ENCODE measurements at places on chromosomes 5 and 9.

GRCh38 chr9:96020792-96021550 is 145.5 kb downstream of the ERCC6L2 start:
- DNase-seq = peak; percentile 50

GRCh38 chr5:176812269-176813259 is 2.2 kb downstream of the UNC5A start:
- DNase-seq = peak; percentile 60

DNA sequence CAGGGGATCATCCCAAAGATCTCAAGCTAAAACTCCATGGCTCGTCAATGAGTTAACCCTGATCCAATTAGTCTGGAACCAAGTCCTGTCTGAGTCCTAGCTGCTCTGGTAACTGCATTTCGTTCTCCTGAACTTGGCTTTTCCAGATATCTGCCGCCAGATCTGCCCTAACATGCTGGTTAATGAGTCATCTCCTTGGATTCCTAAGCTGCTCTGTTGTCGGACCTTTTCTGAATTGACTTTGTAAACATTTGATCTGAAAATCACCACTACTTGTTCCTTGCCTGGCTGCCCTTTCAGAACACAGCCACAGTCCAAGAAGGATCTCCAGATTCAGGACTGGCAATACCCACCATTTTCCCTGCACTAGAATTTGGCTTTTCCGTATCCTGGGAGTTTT is 473.0 kb downstream of the ZSWIM6 start:
- DNase-seq = no peak

GRCh38 chr9:112846528-112847488 is 43.9 kb downstream of the SLC46A2 start:
- DNase-seq = no peak

DNA sequence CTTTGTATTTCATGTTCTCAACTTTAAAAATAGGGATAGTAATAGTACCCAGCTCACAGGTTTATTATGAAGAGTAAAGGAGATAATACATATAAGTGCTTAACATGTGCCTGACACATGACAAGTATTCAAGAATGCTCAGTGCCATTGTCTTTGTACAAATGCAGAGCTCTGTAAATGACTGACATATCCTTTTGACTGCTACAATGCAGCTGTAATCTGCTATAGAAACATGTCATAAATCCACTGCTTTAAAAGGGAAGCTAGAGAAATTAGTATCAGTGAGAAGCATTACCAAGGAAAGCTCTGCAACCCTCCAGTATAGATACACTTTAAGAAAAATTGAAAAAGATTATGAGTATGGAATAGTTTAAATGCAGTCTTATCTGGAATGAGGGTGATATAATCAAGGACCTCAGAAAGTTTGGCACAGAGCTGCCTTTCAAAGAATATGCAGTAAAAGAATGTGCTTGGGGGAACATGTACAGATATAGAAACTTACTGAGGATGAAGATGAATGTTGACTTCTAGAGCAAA is 17.9 kb downstream of the ERAP1 start:
- DNase-seq = no peak

GRCh38 chr9:123561046-123561445 is 205.0 kb downstream of the CRB2 start:
- DNase-seq = no peak

DNA sequence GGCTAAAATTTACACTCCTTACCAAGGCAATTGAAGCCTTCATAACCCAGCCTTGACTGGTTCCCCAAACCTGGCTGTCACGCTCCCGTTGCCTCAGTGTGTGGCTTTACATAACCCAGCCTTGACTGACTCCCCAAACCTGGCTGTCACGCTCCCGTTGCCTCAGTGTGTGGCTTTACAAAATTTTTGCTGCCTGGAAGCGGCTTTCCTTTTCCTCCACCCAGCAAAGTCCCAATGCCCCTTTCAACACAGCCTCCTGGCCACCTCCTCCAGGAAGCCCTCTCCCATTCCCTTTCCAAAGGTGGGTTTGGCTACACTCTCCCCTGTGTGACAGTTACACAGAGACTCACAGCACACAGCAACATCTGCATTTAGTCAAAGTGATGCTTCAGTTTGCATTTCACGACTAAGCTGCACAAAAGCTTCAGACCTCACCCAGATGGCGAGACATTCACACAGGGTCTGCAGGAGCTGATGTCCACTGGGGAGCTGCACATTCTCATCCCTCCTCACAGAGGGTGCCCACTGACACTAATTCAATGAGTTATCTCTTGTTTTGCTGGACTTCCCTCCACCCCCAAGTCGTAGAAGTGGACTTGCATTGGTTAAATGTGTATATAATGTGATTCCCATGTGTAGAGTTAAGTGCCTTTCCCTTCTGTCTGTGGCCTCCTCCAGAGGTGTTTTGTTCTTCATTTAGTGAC is 156.6 kb upstream of the PHYKPL start:
- DNase-seq = no peak

DNA sequence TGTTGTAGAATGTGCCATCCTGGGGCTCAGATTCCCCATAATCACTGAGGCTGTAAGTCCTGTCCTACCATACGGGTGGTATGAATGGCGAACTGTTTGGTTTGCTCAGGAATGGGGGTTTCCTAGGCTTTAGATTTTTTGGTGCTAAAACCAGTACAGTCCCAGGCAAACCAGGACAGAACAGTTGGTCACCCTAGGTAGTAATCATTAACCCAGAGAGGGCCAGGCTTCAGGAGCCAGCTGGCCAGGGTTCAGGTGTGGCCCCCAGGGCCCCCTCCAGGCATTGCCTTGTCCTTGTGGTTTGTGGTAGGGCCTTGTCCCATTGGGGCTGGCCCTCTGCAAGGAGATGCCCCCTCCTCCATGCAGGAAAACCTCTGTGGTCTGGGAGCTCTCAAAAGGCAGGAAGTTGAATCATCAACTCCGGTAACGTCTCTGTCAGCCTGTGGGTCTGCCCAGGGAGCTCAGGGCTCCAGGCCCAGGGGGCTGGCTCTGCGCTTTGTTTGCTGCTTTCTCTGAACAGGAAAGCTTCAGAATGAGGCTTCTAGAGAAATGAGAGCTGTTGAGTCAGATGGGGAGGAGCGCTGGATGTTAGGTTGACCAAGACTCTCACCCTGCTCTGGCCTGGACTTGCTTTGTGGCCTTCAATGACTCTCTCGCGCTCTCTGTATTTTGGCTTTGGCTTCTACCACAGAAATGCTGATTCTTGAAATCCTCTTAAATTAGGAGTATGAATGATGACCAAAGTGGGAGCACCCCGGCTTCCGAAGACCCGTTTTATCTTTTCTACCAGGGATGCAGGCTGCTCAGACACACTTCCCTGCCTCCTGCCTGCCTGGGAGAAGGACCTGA is 22.2 kb upstream of the JADE2 start:
- DNase-seq = peak; percentile 70

DNA sequence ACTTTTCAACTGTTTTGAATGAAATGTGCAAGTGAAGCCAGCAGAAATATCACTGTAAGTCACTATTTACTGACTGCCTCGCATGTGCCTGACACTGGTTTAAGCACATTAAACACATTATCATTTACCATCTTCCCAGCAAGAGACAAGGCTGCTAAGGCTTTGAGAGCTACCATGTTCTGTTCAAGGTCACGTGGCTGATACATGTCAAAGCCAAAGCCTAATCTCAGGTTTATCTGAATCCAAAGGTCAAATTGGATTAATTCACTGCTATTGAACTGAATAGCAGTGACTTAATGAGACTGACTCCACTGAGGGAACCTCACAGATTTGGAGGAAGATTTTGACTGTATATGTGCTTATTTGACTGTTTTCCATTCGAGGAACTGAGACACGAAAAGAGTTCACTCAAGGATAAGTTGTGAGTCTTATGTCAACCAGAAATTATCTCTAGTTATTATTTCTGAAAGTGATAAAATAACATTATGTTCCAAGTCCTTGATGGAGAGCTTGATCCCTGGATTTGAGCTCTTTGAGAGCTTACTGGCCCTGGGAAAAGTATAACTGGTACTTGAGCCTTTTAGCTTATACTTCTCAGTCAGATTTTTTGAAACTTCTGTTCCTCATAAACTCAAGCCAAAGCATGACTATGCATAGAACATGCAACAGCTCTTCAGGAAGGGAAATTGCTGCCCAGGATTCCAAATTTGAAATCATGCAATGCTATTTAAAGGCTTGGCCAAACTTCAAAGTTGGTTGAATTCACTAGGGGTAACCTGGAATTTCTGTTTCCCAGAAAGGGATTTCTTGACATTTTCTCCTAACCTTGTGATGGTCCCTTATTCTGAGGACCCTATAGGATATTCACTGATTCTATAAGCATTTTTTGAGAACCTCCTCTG is 23.4 kb upstream of the ARHGAP26 start:
- no peak for DNase-seq

DNA sequence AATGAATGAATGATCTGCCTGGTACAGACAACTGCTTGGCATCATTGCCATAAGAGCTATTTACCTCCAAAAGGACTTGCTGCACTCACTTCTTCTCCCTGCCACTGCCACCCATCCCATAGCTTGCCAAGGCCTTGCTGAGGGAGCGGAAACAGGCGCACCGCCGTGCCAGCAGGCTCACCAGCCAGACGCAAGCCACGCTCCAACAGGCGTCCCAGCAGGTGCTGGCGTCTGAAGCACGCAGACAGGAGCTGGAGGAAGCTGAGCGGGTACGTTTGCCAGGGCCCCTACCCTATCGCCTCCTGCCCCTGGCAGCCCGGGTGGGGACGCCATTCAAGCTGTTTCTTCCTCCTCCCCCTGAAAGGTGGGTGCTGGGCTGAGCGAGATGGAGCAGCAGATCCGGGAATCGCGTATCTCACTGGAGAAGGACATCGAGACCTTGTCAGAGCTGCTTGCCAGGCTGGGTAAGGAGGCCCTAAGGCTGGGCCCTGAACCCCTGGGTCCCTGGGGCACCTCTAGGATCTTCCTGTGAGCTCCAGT is 8.9 kb upstream of the AIF1L start:
- no peak for DNase-seq

Measured in GM10248 (cell line).